ENCODE measurements at places on chromosomes 13 and 19.

- DNase-seq = no peak
Measured at GRCh38 chr19:35168196-35168595, 13.7 kb downstream of the FXYD5 start.

- no peak for DNase-seq
Measured at GRCh38 chr13:21012841-21013681, 48.3 kb downstream of the LATS2 start.

DNA sequence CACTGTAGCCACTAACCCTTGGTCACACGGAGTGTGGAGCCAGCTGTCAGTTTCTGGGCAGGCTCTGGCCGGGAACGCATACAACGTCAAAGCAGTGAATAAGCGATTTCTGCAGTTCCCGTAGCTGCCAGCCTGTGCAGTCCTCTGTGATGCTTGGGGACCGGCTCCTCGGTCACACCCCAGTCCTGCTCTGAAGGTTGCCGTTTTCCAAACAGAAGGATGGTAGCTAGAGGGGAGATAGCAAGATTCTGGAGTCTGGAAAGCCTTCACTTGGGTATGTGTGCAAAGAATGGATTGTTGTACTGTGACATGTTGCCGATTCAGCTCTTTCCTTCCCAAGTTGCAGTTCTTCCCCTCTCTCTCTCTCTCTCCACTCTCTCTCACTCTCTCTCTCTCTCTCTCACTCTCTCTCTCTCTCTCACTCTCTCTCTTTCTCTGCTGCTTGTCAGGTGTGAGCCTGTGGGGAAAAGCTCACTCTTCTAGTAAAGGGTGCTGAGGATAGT lies 38.7 kb upstream of the C1QTNF9 start:
- no peak for DNase-seq

DNA sequence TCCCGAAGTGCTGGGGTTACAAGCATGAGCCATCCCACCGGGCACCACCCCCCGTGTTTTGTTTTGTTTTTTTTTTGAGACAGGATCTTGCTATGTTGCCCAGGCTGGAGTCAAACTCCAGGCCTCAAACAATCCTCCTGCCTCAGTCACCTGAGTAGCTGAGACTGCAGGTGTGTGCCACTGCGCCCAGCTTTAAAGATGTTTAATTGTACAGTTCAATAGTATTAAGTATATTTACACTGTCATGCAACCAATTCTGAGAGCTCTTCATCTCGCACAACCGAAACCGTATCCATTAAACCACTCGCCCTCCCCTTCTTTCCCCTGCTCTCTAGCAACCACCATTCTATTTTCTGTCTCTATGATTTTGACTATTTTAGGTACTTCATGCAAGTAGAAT lies 15.6 kb downstream of the NUCB1 start:
- no peak for DNase-seq

- DNase-seq = no peak
Measured at GRCh38 chr13:36919171-36919832, 736 bp downstream of the SMAD9 start.

DNA sequence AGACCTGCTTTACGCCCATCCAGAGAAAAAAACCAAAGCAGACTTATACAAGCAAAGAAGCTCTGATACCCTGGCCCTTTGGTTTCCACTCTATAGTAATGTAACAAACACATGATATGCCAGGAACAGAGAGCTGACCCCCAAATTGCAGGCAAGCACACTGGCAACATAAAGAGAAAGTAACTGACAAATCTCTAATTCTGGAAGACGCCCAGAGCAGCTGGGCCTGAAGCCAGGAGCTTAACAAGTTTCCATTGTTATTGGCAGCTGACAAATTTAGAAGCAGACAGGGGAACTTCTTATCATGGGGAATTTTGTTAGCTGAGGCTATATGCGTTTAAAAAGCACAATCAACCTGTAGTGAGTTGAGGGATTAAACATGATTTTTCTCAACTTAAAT lies 158.0 kb downstream of the DLEU7 start:
- no peak for DNase-seq

GRCh38 chr19:41706741-41707501 lies 1.5 kb upstream of the CEACAM5 start:
- peak; percentile 61 for DNase-seq

GRCh38 chr13:66312312-66313087 lies 917.6 kb downstream of the PCDH9 start:
- DNase-seq = no peak

- DNase-seq = no peak
Measured at GRCh38 chr13:78601124-78601873, 2.1 kb downstream of the POU4F1 start.

GRCh38 chr13:52383366-52383765 lies 22.6 kb downstream of the THSD1 start:
- no peak for DNase-seq

DNA sequence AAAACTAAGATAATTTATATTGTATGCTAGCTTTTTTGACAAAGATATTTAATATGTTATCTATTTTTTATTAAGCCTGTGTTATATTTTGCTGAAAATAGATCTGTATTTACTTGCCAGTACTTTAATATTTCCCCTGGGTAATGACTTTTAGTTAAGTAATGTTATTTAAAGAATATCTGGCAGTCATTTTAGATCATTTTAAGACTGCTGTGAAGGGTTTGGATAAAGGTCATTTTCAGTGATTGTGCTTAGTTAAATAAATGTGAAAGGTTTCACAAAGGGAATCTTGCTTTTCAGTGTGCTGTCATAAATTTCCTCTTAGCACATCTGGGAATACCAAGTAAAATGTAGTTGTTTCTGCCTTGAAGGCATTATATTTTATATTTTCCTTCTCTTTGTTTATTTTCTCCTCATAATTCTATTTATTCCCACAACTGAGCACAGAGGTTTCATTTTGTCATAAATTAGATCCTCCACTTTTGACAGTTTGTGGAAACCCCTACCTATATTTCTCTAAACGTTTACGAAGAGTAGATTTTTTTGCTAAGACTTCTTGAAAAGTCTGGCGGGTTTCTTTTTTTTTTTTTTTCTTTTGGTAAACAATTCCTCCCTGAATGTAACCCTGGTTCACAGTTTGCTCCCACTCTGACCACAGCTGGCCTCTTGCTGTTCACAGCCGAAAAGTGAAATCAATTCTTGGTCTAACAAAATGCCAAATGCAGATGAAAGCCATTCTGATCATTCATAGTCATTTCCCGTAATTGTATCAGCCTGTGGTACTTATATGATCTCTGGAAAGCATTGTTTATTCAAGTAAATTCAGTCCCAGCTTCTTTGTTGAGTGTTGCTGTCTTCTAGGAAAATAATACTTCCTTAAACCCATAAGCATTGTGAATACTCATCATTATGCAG lies 87.8 kb downstream of the MAB21L1 start:
- no peak for DNase-seq

GRCh38 chr13:21733475-21734263 lies 62.8 kb downstream of the FGF9 start:
- peak; percentile 9 for DNase-seq

DNA sequence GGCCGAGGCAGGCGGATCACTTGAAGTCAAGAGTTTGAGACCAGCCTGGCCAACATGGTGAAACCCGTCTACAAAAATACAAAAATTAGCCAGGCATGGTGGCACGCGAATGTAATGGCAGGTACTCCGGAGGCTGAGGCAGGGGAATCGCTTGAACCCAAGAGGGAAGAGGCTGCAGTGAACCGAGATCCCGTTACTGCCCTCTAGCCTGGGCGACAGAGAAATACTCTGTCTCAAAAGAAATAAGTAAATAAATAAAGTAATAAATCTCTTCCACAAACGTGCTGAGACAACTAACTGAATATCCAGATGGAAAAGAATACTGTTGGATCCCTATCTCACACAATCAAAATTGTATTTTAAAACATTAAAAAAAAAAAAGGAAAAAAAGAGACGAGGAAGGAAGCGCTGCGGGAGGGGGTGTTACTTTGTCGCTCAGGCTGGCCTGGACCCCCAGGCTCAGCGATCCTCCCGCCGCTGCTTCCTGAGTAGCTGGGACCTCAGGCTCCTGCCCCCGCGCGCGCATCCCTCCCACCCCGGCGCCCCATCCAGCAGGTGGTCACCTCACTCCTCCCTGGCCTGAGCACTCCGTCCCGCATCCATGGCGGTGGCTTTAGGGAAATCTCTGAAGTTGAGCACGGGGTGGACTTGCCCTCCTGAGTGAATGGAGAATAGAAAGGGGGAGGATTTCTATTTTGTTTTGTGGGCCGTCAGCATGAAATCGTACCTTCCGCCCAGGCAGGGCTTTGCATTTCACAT lies 628 bp upstream of the ZNF813 start:
- no peak for DNase-seq

GRCh38 chr13:44543369-44543768 lies 32.8 kb downstream of the TSC22D1 start:
- DNase-seq = no peak

DNA sequence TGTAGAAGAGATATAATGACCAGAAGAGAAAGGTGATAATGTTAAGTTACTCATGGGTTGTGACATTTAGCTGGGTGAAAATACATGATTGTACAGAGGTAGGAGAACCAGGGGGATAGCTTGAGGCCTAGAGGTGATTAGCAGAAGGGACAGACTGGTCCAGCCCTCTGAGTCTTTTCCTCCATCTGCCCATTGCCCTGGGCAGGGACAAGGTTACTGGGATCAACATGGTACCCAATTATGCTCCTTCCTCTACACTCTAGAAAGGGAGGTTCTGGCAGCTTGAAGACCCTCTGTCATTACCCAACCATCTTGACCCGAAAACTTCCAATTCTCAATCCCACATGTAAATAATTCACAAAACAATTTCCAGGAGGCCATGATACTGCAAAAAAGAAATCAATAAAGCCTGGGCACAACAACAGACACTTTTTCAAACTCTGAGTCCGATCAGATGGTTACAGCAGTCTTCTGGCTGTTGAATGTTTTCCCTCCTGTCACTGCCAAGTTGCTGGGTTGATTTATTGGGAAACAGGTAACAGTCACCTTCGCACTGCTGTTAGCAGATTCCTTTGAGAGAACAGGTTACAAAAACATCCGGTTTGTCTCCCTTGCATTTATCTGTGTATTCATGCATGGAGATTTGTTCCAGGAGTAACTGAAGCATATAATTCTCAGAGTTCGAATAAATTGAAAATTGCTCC lies 239.1 kb upstream of the HTR2A start:
- no peak for DNase-seq

GRCh38 chr19:36547001-36547732 lies 19.1 kb upstream of the ZNF260 start:
- no peak for DNase-seq

GRCh38 chr19:15790096-15790495 lies 2.6 kb downstream of the OR10H5 start:
- DNase-seq = no peak
